AG08395 (cell line): ENCODE measurements at places on chromosomes 3 and 15.
A peak's percentile ranks its signal among the peaks of the same experiment; 100 is the strongest.

DNA sequence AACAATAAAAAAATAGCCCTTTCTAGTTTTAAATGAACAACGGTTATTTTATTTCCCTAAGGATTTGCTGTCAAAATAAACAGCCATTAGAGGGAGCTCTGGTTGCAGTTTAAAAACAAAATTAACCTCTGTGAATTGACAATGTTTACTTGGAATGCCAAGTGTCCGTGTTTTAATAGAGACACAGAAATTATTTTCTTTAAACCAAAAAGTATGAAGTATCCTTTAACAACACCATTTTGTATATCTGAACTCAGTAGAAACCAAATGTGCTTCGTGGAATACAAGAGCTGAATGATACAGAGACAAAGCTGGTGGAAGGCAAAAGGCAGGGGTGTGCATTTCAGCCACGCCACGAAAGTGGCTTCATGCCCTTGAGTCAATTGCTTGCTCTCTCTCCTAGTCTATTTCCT lies 74.4 kb downstream of the MOBP start:
- peak; percentile 35 for DNase-seq

DNA sequence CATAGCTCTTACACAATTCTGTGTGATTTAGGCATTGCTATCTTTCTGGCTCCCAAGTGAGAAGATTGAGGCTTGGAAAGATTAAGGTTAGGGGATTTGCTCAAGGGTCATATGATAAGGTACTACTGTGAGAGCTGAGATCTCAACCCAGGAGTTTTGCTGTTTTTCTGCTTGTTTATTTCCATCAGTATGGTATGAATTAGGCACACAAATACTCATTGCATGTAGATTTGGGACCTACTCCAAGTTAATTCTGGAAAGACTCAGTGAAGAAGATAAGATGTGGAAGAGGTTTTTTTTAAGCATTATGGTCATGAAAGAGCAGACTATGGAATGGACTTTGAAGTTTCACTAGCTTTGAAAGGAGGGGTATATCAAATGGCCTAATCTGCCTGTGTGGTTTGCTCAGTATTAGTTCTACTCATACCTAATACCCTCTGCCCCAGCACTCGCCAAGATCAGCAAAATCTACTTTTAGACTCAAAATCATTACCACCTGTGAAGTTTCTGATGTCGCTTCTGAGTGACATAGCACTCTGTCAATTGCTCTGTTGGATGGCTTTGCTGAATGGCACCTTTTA lies 12.5 kb downstream of the MBNL1 start:
- DNase-seq: no peak

GRCh38 chr15:49438962-49439631 lies 16.1 kb downstream of the FGF7 start:
- DNase-seq: no peak

DNA sequence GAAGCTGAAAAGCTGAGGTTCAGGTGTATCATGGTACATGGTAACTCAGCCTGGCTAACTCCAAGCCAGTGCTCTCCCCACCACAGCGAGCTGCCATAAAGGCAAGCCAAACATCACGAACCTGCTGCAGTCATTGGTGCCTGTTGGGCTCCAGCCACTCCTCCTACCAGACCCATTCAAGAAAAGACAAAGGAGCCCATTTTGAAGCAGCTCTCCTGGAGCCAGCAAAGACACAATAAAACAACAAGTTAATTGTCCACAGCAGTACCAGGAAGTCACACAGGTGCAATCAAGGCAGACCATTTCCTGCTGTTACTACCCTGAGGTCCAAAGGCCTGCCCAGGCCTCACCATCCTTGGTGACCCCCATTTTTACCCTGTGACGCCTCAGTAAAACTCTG lies 77.6 kb downstream of the DAPK2 start:
- DNase-seq: no peak

DNA sequence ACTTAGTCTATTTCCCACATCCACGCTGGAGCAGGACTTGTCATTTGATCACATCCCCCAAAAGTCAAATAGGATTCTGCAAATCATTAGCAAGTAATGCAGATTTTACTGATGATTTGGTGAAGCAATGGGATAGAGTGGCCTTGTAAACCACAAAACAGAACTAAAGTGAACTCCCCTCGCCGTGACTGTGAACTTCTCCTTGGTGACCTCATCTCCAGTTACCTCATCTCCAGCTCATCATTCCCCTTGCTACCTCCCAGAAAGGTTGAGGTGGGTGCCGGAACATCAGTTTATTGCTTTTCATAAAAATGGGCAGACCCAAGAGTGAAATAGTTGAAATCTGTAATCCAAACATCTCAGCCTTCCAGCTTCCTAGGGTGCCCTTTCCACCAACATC lies 36.7 kb upstream of the ADPGK start:
- DNase-seq: no peak

- no peak for DNase-seq
Measured at GRCh38 chr3:142152384-142152783, 3.0 kb upstream of the TFDP2 start.

- no peak for DNase-seq
Measured at GRCh38 chr3:155423526-155424322, 130.2 kb upstream of the STRIT1 start.

- no peak for DNase-seq
Measured at GRCh38 chr3:25043749-25044148, 384.3 kb upstream of the RARB start.

- no peak for DNase-seq
Measured at GRCh38 chr3:150300388-150300787, 107.7 kb upstream of the TSC22D2 start.

GRCh38 chr15:54722342-54722986 lies 474.3 kb downstream of the RSL24D1 start:
- DNase-seq: no peak

- DNase-seq: no peak
Measured at GRCh38 chr3:129252748-129253147, 3.3 kb downstream of the COPG1 start.

DNA sequence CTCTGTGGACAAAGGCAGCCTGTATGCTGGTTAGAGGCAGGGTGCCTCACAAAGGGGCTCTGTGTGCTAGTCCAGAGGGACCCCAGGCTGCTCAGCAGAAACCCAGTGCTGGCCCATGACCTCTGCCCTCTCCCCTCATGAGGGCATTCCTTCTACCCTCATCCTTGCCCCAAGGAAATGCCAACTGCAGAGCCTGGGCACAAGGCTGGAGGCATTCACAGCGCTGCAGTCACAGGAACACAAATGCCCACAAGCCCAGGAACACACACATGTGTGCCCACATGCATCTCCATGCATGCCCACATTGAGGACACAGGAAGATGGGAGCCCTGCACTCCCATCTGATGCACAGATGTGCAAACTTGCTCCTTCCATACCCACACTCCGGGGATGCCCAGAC lies 3.8 kb downstream of the INKA1 start:
- DNase-seq: no peak

GRCh38 chr3:107430996-107431245 lies 53.7 kb downstream of the CCDC54 start:
- no peak for DNase-seq

DNA sequence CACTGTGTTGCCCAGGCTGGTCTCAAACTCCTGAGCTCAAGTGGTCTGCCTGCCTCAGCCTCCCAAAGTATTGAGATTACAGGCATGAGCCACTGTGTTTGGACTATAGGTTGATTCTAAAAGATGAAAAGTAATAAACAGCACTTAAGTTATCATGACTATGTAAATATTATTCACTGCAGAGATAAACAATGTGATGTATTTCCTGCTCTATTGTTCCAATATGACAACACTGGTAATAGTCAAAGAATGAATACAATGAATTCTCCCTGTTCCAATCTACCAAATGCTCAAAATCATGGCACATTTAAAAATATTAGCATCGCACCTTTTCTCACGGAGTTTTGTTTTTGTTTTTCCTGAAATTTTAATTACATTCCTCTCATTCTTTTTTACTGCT lies 36.8 kb upstream of the TBL1XR1 start:
- no peak for DNase-seq

GRCh38 chr3:188695241-188695640 lies 476.5 kb upstream of the TPRG1 start:
- DNase-seq: no peak

GRCh38 chr15:68640791-68641331 lies 62.1 kb downstream of the CORO2B start:
- no peak for DNase-seq

- no peak for DNase-seq
Measured at GRCh38 chr15:39798382-39798781, 15.7 kb upstream of the FSIP1 start.

DNA sequence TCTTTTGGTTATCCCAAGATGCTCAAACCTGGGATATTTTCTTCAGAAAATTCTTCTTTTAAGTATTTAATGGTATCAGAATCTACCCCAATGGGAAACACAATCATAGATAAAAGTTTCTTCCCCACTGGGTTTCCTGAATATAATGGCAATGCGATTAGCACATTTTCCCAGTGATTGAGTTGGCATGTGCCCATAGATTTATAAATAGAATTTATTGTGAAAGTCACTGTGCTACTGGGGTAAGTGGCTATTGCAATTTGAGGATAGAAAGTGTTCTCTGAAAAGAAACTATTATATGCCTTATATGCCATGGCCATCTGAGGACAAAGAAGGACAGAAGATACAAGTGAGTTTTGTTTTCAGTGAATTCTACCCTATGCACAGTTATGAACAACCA lies 99.0 kb upstream of the RBMS3 start:
- no peak for DNase-seq

GRCh38 chr3:192259661-192260060 lies 467.7 kb downstream of the FGF12 start:
- no peak for DNase-seq

DNA sequence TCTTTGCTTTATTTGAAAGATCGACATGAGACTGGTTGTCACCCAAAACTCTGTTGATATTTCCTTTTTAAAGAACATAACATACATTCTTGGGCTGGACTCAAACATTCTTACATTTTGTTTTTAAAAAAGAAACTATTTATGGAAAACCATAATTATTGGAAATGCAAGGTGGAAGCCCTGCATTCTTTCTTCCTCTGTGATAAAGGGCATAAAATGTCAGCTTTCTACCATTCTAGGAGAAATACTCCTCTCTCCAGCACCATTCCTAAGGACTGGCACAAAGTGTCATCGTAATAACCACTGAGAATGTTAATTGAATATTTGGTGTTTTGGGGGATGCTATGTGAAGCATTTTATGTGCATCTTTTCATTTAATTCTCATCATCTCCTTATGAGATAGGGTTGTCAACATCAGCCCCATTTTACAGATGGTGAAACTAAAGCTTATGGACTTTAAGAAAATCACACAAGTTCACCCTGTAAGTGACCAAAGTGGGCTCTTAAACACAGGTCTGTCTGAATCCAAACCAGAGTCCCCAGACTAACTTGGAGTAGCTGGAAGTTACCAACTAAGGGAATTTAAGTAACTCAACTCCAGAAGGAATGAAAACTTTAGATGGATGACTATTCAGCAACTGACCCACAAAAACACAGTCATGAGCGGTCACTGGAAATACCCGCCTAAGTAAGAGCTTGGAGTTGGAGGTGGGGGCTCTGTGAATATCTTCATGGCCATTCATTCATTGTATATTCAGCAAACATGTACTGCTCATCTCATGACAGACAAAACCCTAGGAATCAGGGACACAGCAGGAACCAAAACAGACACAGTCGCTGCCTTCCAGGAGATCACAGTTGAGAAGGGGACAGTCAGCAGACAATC lies 45.9 kb upstream of the LMCD1 start:
- no peak for DNase-seq

DNA sequence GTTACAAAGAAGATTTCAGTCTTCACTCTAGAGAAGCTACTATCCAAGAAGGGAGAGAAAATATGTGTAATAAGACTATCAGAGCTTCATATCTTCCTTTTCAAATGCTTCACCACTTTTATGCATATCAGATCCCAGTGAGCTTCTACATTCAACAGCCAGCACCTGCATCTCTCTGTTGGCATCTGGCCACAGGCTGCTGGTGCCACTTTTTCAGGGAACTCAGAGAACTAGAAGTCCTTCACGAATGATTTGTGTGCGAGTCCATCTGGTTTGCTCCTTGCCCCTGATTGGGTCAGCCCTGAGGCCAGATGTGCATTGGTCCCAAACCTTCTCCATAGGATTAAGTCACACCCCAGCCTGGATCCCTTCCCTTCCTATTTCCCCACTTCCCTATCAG lies 22.1 kb downstream of the SNTN start:
- no peak for DNase-seq

DNA sequence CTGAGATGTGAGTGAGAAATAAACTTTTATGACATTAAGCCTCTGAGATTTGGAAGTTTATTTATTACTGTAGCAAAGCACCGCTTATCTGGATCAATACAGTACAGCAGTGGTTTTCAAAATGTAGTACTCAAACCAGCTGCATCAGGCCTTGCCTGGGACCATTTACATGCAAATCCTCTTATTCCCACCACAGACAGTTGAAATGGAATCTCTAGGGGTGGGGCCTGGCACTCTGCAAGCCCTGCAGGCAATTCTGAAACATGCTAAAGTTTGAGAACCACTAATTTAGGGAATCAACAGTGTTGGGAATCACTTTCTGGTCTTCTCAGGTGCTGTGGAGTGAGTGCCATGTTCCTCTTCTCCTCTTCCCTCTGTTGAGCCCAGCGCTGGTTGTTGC lies 77.8 kb upstream of the TAMM41 start:
- DNase-seq: no peak
